ENCODE measurements at places on chromosomes 16 and 17. TPM values are rescaled to one million over a fixed set of nuclear protein-coding genes. Genes with fewer than 3 reads are reported as not detected.

The CPNE7 gene
- not detected for total RNA-seq

DNA sequence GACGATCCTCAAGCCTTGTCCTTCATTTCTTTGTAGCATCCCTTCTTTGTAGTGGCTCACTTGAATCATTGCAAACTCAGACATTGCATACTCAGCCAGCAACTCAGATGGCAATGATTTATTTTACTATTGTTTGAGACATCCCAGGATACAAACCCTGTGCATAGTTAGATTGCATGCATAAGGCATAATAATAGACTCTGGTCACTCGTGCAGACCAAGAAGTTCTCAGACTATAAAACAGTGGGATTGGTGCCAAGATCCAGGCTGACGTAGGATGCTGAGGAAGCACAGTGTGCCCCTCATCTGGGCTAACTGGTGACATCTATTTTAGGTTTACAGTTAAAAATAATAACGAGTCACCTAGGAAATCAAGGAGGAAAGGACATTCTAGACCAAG, 142.3 kb downstream of the PMP22 start:
- no peak for DNase-seq

DNA sequence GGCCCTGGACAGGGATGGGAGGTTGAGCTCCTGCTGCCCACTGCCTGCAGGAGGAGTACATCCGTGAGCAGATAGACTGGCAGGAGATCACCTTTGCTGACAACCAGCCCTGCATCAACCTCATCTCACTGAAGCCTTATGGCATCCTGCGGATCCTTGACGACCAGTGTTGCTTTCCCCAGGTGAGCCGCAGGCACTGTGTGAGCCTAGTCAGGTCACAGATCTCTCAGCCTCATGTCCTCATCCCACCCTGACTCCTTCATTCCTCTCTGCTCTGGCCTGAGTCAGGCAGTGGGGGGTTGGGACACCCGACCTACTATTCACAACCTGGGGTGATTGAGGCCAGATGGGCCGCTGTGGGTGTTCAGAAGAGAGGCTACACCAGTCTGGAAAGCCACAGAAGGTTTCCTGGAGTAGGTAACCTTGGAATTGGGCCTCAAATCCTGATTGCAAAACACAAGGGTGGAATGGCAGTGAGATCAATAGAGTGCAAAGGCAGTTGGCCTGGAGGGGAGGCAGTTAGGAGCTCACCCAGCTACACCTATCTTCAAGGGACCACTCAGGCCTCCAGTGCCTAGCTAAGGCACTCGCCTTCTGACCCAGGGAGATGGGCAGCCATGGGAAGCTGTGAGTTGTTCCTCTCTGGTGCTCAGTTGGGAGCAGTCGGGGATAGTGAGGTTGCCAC, 29.7 kb downstream of the MYO15A start:
- DNase-seq: no peak

GRCh38 chr17:80419255-80419654, 4.3 kb downstream of the ENDOV start:
- DNase-seq: no peak

DNA sequence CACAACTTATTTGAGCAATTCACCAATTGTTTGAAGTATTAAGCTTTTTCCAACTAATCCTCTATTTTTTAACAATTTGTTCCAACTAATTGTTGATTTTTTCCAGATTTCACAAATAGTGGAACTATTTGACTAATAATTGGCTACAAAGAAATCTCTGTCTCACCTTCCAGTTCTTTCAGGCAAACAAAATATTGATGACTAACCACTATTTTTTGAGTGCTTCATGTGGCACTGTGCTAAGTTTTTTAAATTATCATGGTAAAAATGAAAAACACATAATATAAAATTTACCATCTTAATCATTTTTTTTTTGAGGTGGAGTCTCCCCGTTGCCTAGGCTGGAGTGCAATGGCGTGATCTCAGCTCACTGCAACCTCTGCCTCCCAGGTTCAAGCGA, 24.6 kb upstream of the GRIN2A start:
- DNase-seq: no peak

DNA sequence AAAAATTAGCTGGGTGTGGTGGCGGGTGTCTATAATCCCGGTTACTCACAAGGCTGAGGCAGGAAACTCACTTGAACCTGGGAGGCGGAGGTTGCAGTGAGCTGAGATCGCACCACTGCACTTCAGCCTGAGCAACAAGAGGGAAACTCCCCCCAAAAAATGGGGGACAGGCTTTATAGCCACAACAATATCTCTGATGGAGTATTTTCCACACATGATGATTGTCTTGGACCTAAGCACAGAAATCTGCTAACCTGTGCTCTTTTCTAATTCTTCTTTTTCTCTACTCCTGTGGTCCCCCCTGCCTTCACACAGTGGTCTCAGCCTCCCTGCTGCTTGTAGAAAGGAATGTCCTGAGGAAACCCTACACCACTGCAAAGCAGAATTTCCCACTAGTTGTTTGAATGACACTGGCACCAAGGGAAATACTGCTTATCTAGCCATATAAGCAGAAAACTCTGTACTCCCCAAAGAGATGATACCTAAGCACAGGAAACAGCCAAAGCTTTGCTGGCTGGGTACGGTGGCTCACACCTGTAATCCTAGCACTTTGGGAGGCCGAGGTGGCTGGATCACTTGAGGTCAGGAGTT, 117.6 kb downstream of the USP31 start:
- DNase-seq: no peak

DNA sequence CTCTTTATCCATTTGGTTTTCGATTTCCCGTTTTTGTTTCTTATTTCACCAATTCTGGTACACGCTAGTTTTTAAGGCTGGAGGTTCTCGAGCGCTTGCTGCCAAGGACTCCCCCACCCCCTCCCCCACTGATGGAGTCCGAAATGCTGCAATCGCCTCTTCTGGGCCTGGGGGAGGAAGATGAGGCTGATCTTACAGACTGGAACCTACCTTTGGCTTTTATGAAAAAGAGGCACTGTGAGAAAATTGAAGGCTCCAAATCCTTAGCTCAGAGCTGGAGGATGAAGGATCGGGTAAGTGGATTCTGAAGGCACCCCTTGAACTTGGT, 825 bp downstream of the RPTOR start:
- DNase-seq: no peak
